ENCODE measurements at places on chromosomes 1 and 21.

DNA sequence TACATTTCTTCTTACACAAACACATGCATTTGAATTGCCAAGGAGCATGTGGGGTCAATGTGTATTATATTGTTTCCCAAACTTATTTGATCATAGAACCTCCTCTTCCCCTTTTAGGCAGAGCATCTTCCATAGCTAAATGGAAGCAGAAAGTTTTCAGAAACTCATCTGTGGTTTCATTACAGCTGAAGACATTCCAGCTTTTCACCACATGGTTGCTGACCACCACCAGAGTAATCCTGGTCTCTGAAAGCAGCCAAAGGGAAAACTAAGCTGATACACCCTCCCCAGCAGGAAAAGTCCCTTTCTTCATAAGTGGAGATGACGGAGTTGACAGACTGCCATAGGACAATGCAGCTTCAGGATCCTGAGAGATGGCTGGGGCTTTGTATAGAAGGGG lies 30.2 kb upstream of the OTUD3 start:
- no peak for DNase-seq

- no peak for DNase-seq
These were observed 42.6 kb upstream of the PIGV start for GRCh38 chr1:26745191-26745590.

- no peak for DNase-seq
These were observed 115.7 kb downstream of the SLC30A10 start for GRCh38 chr1:219812491-219813203.

GRCh38 chr1:239260842-239261241 lies 125.5 kb upstream of the CHRM3 start:
- DNase-seq: no peak

GRCh38 chr1:230340526-230341161 lies 85.5 kb downstream of the PGBD5 start:
- DNase-seq: no peak

- no peak for DNase-seq
These were observed 14.2 kb upstream of the SLC44A3 start for GRCh38 chr1:94805912-94806311.

GRCh38 chr21:44456214-44456914 lies 1.1 kb downstream of the LRRC3 start:
- DNase-seq: no peak

GRCh38 chr1:91885213-91885715 lies 687 bp downstream of the TGFBR3 start:
- no peak for DNase-seq

GRCh38 chr1:34619256-34619655 lies 135.6 kb upstream of the GJB5 start:
- DNase-seq: no peak

GRCh38 chr1:169576241-169576934 lies 9.9 kb downstream of the F5 start:
- DNase-seq: no peak

GRCh38 chr1:161499099-161500039 lies 5.9 kb upstream of the FCGR2A start:
- DNase-seq: no peak

GRCh38 chr1:234022302-234022701 lies 117.8 kb downstream of the SLC35F3 start:
- no peak for DNase-seq

- no peak for DNase-seq
These were observed 790 bp upstream of the MATN1 start for GRCh38 chr1:30724175-30724574.

GRCh38 chr1:232581932-232582331 lies 48.0 kb downstream of the SIPA1L2 start:
- no peak for DNase-seq

- DNase-seq: no peak
These were observed 3.5 kb upstream of the IVL start for GRCh38 chr1:152904688-152905440.

DNA sequence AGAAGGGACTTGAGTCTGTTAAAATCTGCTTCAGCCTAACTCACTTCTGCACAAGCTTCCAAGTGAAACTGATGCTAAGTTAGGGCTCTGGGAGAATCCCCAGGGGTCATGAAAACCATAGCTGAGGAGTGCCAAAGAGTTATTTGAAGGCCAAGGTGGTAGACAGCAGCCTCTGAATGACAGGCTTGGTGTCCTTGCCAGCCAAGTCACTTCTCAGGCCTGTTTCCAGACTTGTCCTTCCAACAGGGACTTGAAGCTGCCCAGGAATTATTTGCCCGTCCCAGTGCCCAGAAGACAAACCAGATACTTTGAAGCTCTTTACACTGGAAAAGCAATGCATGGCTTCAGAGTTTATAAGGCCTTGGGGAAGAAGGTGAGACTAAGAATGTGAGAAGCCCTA lies 33.6 kb downstream of the RNASEL start:
- DNase-seq: no peak

Data from stimulated activated CD8-positive, alpha-beta memory T cell treated with anti-CD3 and anti-CD28 coated beads, Interleukin-7, amount 100 ng/mL, for 1 hour (primary cell).